ENCODE measurements at places on chromosomes 4 and X. TPM values are rescaled to one million over a fixed set of nuclear protein-coding genes. Genes with fewer than 3 reads are reported as not detected.
A peak's percentile ranks its signal among the peaks of the same experiment; 100 is the strongest.

ADH4 gene
- 4.1 TPM for total RNA-seq

GRCh38 chr4:138951764-138952163 lies 63.8 kb upstream of the NOCT start:
- no peak for DNase-seq

GRCh38 chrX:41084893-41085511 lies at the start of gene USP9X:
TSS of gene USP9X (plus strand) at chrX:41085445. CDS start at chrX:41123629, 38,184 bp downstream.
- peak; percentile 48 for DNase-seq

DNA sequence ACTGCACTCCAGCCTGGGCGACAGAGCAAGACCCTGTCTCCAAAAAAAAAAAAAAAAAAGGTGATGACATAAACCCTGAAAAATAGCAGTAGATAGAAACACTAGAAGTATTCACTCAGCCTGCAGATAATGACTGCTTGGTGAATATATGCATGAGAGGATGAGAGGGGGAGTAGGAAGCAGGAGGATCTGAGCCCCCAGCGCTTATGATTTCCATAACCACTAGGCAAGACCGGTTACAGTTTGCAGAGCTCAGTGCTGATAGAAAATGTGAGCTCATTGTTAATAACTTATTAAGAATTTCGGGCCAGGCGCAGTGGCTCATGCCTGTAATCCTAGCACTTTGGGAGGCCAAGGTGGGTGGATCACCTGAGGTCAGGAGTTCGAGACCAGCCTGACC lies 40.8 kb upstream of the SLC34A2 start:
- no peak for DNase-seq

- DNase-seq = no peak
Observed at GRCh38 chr4:84697615-84698201, 114.8 kb downstream of the CDS1 start.

DNA sequence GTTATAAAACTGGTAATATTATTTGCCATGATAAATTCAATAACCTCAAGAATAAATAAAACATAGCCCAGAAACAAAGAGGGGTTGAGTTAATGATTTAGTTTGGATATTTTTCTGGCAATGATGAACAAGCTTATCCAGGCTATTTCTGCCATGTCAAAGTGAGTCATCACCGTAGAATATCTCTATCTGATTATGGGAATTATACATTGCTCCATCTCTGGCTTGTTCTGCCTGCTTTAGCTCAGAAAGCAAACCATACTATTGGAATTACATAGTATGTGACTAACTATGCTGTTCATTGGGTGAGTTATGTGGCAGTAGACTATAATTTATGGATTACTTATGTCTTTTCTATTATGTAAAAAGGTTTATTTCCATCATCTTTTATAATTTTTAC lies 680.1 kb upstream of the AADAT start:
- DNase-seq = no peak

- no peak for DNase-seq
Observed at GRCh38 chr4:35771571-35771970, 472.7 kb downstream of the ARAP2 start.

FDCSP gene
- total RNA-seq = not detected

EXOC1L gene
- not detected for total RNA-seq

JCHAIN gene
- total RNA-seq = 15.8 TPM

DNA sequence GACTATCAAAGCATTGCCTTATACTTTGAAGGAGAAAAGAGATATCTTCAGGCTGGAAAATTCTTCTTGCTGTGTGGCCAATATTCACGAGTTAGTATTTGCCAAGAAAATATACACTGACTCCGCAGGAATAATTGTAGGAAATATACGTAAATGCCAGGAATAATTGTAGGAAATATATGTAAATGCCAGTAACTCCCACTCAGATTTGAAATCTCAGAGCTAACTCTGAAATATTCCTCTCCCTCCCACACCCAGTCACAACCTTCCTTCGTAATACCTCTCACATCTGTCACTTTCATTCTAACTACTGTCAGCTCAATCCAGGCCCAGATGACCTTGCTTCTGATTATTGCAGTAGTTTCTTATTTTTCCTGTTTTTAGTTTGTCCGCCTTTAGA lies 73.5 kb downstream of the WDR19 start:
- DNase-seq = no peak

PNMA6E gene
- total RNA-seq = not detected

- no peak for DNase-seq
Observed at GRCh38 chr4:111214371-111214770, 591.5 kb upstream of the PITX2 start.

- DNase-seq = no peak
Observed at GRCh38 chr4:159052315-159052714, 50.6 kb upstream of the RAPGEF2 start.

DNA sequence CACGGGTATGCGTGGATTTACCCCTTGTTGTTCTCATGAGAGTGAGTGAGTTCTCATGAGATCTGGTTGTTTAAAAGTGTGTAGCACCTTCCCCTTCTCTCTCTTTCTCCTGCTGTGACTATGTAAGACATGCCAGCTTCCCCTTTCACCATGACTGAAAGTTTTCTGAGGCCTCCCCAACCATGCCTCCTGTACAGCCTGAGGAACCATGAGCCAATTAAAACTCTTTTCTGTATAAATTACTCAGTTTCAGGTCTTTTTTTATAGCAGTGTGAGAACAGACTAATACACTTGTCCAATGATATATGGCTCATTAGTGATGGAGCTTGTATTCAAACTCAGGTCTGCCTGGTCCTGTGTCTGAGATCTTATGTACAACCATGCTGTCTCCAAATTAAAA lies 28.5 kb upstream of the RTL3 start:
- DNase-seq = no peak

- no peak for DNase-seq
Observed at GRCh38 chrX:150316564-150316963, 46.6 kb upstream of the MAMLD1 start.

GRCh38 chrX:53330331-53330730 lies 48.9 kb upstream of the IQSEC2 start:
- no peak for DNase-seq

DNA sequence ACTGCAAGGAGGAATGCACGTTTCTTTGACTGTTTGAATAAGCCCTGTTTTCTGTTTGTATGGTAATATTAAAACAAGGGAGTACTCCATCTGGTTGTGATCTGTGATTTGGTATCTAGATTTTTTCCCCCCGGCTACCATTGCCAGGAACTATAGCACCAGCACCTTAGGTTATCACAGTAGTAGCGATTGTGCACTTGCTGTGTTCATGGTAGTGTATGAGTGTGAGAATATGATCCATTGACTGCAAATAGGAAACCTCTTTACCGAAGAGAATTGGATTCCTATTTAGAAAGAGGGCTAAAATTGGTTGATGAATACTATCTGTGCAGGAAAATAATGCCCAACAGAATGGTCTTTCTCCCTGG lies 69.9 kb downstream of the LARP7 start:
- DNase-seq = no peak

CORIN gene
- total RNA-seq = not detected

CXCL10 gene
- 1.7 TPM for total RNA-seq

- DNase-seq = no peak
Observed at GRCh38 chr4:152081024-152081423, 320.2 kb upstream of the GATB start.

- DNase-seq = no peak
Observed at GRCh38 chrX:118189000-118189399, 72.4 kb upstream of the KLHL13 start.

FRAS1 gene
- 11.2 TPM for total RNA-seq

DNA sequence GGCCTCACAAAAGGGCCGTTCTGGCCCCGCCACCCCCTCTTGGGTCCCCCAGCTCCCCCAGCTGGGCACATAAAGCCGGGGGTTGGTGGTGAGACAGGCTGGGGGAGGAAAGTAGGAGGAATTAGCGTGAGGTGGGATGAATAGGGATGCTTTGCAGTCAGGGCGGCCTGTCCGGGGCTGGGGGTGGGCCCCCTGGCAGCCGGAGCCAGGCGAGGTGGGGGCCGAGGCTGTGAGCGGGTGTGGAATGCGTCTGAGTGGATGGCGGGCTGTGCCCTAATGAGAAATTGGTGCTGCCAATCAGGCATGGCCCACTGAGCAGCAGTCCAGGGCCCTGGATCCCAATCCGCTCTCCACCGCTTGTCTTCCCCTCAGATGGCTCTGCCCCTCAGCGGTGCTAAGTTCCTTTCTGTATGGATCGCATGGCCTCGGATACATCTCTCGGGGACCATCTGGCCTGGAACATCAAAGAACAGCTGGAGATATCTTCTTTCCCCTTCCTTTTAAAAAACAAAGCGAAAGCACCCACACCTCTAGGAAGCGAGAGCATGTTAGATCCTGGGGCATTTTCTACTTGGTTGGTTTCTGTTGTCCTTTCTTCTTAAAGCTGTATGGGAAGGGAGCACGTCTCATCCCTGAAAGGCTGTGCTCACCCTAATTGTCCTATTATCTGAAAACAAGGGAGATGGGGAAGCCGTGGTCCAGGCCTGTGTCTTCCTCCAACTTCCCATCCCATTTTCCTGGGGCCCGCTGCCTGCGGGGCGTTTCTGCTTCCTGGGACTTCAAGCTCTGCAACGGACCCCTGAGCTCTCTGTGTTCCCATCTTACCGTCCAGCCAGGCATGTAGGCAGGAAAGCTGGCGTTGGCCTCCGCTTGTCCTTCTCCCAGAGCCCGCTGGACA lies 106.9 kb downstream of the SORCS2 start:
- DNase-seq = no peak

- DNase-seq = no peak
Observed at GRCh38 chr4:145170223-145170622, 10.2 kb downstream of the OTUD4 start.

DNA sequence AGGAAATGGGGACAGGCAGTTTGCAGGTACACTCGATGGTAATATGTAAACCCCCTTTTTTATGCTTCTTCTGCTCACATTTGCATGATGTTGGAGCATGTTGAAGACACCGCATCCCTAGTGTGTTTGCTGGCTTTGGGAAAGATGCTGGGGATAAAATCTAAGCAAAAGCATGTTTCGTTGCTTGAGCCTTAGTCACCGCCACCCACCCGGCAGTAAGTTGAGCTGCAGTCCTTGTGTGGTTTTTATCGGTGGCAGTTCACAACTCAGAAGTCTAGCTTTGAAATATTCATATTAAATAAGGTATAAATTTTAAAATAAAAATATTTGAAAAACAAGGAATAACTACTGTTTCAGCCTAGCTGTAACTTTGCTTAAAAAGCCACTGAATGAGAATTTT lies 21.7 kb upstream of the MND1 start:
- DNase-seq = no peak

DGAT2L6 gene
- total RNA-seq = not detected
